ENCODE measurements at places on chromosomes 1 and 21.

- no peak overlapping the region for H3K27ac ChIP-seq
- H3K36me3 ChIP-seq, result no peaks in the 10 kb centered on the region
- no peaks in the 10 kb centered on the region for H3K4me1 ChIP-seq
- H3K4me3 ChIP-seq, result no peak overlapping the region
- no peaks in the 10 kb centered on the region for H3K27me3 ChIP-seq
Observed at GRCh38 chr1:88274431-88274830, 409.6 kb upstream of the PKN2 start.

DNA sequence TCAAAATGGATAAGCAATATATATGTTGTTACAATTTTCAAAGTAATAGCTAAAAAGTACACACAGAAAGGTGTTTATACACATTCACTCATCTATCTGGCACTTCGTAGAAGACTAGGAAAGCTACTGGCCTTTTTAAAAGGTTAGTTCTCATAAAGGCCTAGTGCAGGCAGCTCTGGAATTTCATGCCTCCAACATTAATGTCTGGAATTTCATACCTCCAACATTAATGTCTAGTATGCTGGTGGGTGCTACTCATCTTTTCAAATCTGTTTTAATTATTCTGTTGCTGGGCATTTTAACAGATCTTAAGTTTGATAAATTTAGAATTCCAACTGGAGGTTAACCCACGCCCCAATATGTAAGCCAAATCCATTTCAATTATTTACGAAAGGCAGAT, 124.2 kb downstream of the AKT3 start:
- no peak overlapping the region for H3K4me3 ChIP-seq
- H3K27me3 ChIP-seq, result no peaks in the 10 kb centered on the region
- no peak for DNase-seq
- peaks cover 4% of the 10 kb centered on the region for H3K36me3 ChIP-seq
- peaks cover 35% of the 10 kb centered on the region for H3K4me1 ChIP-seq

DNA sequence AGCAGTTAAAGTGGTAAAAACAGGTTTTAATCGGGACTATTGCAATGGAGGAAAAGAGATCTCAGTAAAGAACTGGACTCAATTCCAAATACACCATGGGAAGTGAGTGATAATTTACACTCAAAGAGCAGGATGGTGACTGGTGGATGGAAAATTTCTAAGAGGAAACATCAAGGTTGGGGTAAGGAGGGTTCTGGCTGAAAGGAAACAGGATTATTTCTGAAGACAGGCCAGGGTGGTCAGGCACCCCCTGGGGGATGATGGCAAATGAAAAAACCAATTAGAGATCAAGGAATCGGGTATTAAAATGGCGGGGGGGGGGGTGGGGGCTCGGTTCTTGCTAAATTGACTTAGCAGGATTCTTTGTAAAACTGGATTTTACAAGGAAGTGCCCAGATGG, 12.3 kb upstream of the HSD11B1 start:
- no peaks in the 10 kb centered on the region for H3K36me3 ChIP-seq
- H3K27ac ChIP-seq, result no peak overlapping the region
- H3K27me3 ChIP-seq, result no peaks in the 10 kb centered on the region
- no peak for DNase-seq
- H3K4me3 ChIP-seq, result no peak overlapping the region

GRCh38 chr1:200411406-200412257, 1.8 kb upstream of the ZNF281 start:
- no peak overlapping the region for H3K27ac ChIP-seq
- H3K4me3 ChIP-seq, result no peak overlapping the region
- H3K4me1 ChIP-seq, result peaks cover 25% of the 10 kb centered on the region
- no peak for DNase-seq
- H3K36me3 ChIP-seq, result no peaks in the 10 kb centered on the region

DNA sequence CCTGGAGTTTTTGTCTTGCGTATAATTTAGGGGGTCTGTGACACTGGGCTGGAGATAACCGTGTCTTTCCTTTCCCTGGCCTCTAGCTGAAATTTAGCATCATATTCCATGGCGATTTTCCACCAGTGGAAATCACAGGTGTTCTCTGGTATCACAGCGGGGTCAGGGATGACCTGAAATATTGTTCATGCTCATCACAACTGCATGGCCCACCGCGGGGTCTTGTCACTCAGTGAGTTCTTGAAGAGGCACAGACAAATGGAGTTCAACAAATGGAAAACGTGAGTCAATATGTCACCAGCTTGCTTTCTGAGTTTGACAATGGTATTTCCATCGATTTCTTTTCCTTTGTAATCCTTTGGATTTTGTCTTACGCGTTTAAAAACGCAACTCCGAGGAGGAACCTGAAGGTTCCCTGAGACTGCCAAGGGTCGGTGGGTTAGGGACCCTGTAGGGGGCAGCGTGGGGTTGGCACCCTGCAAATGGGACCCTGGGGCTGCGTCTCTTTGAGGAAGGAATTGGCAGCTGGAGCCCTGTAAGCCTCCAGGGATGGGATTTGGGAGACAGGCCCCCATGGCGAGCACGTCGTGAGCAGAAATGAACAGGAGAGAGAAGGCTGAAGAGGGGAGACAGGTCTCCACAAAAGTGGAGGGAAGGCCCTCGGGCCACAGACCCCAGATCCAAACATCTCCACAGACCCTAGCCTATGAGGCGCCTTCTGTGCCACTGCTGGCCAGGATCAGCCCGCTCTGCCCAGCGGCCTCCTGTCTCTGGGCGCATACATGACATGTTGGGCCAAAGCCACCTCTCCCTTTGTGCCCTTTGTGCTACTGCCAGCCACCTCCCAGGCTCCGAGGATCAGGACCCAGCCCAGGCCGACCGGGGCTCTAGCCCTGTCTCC, 32.1 kb upstream of the RUNX3 start:
- no peak overlapping the region for H3K4me3 ChIP-seq
- no peaks in the 10 kb centered on the region for H3K27me3 ChIP-seq
- no peak for DNase-seq
- no peak overlapping the region for H3K27ac ChIP-seq
- H3K36me3 ChIP-seq, result no peaks in the 10 kb centered on the region

DNA sequence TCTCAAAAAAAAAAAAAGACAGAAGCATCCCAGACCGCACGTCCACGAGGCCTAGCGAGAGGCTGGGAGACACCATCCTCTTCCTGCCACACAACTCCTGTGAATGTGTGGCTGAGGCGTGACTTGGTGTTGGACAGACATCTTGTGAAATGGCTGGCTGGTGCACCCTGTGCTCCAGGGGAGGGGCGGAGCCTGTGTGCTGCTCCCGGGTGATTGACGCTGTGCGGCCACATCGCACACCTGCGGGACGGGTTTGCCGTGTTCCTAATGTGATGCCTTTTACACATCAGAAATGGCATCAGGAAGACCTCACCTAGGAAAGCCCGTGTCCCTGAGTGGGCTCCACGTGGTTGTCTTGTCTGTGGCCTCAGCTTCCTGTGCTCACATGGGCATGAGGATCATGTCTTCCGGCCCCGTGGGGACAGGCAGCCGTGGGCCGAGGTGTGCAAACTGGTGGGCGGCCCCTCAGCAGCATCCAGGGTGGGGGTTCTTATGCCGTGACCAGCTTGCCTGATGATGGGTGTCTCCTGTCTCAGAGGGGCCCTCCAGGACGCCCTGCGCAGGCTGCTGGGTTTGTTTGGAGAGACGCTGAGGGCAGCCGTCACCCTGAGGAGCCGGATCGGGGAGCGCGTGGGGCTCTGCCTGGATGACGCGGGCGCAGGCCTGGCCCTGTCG, 64.4 kb downstream of the PCNT start:
- H3K4me3 ChIP-seq, result no peak overlapping the region
- no peaks in the 10 kb centered on the region for H3K36me3 ChIP-seq
- no peak for DNase-seq
- H3K27ac ChIP-seq, result no peak overlapping the region

GRCh38 chr1:32813941-32814739, 3.0 kb downstream of the YARS1 start:
- H3K27ac ChIP-seq, result no peak overlapping the region
- H3K4me3 ChIP-seq, result no peak overlapping the region
- peaks cover 11% of the 10 kb centered on the region for H3K36me3 ChIP-seq
- no peaks in the 10 kb centered on the region for H3K27me3 ChIP-seq
- H3K4me1 ChIP-seq, result peaks cover 23% of the 10 kb centered on the region
- no peak for DNase-seq

DNA sequence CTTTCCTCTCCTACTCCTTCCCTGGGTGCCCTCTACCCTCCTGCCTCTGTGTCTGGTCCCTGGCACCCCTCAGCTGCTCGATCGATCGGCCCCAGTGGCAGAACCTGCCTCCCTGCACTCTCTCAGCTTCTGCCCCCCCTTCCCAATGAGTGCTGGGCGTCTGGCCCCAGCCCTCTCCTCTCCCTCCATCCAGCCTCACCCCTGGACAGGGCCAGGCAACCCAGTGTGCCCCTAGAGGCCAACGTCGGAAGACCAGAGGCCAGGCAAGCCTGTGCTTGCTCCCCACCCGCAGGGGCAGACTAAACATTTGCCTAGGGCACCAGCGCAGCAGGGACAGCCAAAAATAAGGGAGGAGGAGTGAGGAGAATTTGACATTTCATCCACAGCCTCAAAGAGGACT, 43.5 kb downstream of the LGR6 start:
- H3K4me1 ChIP-seq, result no peaks in the 10 kb centered on the region
- H3K27me3 ChIP-seq, result no peaks in the 10 kb centered on the region
- no peaks in the 10 kb centered on the region for H3K36me3 ChIP-seq
- peak; percentile 21 for DNase-seq
- no peak overlapping the region for H3K27ac ChIP-seq

- no peak overlapping the region for H3K27ac ChIP-seq
- H3K27me3 ChIP-seq, result peaks cover 5% of the 10 kb centered on the region
- DNase-seq, result no peak
- H3K4me1 ChIP-seq, result peaks cover 9% of the 10 kb centered on the region
- H3K36me3 ChIP-seq, result no peaks in the 10 kb centered on the region
Observed at GRCh38 chr1:32899586-32900296, 1.4 kb downstream of the TMEM54 start.

DNA sequence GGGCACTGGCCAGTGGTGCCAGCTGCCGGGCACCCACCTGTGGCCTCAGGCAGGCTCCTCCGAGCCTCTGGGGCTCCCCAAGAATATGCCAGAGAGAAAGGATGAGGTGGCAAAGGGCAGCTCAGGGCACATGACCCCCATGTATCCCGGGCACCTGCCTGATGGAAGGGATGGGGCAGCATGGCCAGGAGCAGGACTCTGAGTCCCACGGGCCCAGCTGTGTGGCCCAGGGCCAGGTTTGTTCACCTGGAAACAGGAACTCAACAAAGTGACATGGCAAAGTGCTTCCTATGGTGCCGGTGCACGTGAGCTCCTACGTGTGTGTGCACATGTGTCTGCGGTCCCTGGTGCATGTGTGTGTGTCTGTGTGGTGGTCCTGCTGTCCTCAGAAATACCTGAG, 9.5 kb upstream of the GPR153 start:
- no peak overlapping the region for H3K27ac ChIP-seq
- H3K36me3 ChIP-seq, result no peaks in the 10 kb centered on the region
- H3K27me3 ChIP-seq, result no peaks in the 10 kb centered on the region
- H3K4me3 ChIP-seq, result no peak overlapping the region

- DNase-seq, result no peak
- peaks cover 25% of the 10 kb centered on the region for H3K27me3 ChIP-seq
- H3K4me3 ChIP-seq, result no peak overlapping the region
- no peak overlapping the region for H3K27ac ChIP-seq
- peaks cover 32% of the 10 kb centered on the region for H3K4me1 ChIP-seq
Observed at GRCh38 chr1:200874694-200875093, 1.9 kb downstream of the GPR25 start.

DNA sequence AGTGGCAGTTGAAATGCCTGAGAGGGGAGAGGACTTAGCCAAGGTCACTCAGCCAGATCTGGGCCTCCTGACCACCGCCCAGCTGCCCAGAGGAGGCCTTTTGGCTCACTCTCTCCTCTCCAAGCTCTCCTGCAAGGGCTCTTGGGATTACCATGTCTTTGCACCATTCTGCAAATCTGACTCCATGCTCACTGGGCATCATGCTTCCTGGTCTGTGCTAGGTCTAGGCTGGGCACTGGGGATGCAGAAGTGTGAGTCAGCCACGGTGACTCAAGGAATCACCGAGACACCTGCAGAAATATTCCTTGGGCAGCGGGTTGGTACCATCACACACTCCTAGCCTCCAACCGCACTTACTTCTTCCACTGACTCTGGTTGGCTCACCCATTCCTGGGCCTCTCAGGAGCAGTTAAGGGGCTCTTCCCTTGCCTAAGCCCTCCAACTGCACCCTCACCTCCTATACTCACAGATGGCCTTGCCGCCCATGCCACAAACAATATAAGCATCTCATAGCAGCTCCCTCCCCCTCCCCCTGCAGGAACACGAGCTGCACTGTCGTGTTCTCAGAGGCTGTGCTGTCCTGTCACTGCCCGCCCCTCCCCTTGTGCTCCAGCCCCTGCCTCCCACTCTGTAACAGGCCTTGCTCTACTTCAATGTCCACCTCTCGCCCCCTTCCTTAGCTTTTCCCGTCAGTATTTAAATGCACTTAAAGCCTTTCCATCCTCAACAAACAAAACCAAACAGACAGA, 34.8 kb downstream of the CDCP2 start:
- no peaks in the 10 kb centered on the region for H3K36me3 ChIP-seq
- no peak overlapping the region for H3K4me3 ChIP-seq
- no peaks in the 10 kb centered on the region for H3K4me1 ChIP-seq
- H3K27me3 ChIP-seq, result no peaks in the 10 kb centered on the region

- no peak for DNase-seq
- H3K27me3 ChIP-seq, result no peaks in the 10 kb centered on the region
- H3K36me3 ChIP-seq, result no peaks in the 10 kb centered on the region
Observed at GRCh38 chr1:214445199-214445598, 106.2 kb downstream of the PTPN14 start.

- no peaks in the 10 kb centered on the region for H3K36me3 ChIP-seq
- H3K4me3 ChIP-seq, result no peak overlapping the region
- no peaks in the 10 kb centered on the region for H3K4me1 ChIP-seq
- DNase-seq, result no peak
Observed at GRCh38 chr1:170741678-170742077, 77.7 kb downstream of the PRRX1 start.

DNA sequence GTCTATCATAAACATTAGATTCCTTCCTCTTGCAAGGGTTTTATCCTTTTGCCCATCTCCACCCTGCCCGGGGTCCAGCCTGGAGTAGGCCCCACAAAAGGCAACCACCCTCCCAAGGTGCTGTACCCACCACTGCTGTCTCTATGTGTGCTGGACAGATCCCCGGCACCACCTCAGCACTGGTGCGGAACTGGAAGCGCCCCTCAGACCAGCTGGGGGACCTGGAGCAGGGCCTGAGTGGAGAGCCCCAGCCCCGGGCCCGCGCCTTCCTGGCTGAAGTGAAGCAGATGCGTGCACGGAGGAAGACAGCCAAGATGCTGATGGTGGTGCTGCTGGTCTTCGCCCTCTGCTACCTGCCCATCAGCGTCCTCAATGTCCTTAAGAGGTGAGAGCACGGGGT, 5.9 kb downstream of the HCRTR1 start:
- H3K36me3 ChIP-seq, result no peaks in the 10 kb centered on the region
- H3K4me3 ChIP-seq, result no peak overlapping the region
- peak; percentile 11 for DNase-seq
- H3K27ac ChIP-seq, result no peak overlapping the region
- peaks cover 6% of the 10 kb centered on the region for H3K4me1 ChIP-seq
- H3K27me3 ChIP-seq, result peaks cover 14% of the 10 kb centered on the region

GRCh38 chr1:178470411-178470960, 26.3 kb downstream of the CLEC20A start:
- H3K4me1 ChIP-seq, result no peaks in the 10 kb centered on the region
- H3K27me3 ChIP-seq, result no peaks in the 10 kb centered on the region
- H3K4me3 ChIP-seq, result no peak overlapping the region
